ENCODE measurements at places on chromosomes 11 and 22.

GRCh38 chr11:73792584-73792983, 4.9 kb downstream of the MRPL48 start:
- no peak overlapping the region for H3K4me3 ChIP-seq
- H3K36me3 ChIP-seq = peaks cover 22% of the 10 kb centered on the region
- no peak for DNase-seq
- H3K27me3 ChIP-seq = no peaks in the 10 kb centered on the region

GRCh38 chr11:96227244-96227643, 115.8 kb downstream of the MAML2 start:
- peaks cover 45% of the 10 kb centered on the region for H3K4me1 ChIP-seq
- H3K27ac ChIP-seq = peak overlapping the region; percentile 26
- no peak overlapping the region for H3K4me3 ChIP-seq
- H3K36me3 ChIP-seq = peaks cover 6% of the 10 kb centered on the region

GRCh38 chr11:9962722-9963121, 298.8 kb downstream of the SWAP70 start:
- H3K4me1 ChIP-seq = no peaks in the 10 kb centered on the region
- peaks cover 3% of the 10 kb centered on the region for H3K36me3 ChIP-seq
- H3K27ac ChIP-seq = no peak overlapping the region

GRCh38 chr11:92540096-92540495, 315.5 kb downstream of the FAT3 start:
- no peaks in the 10 kb centered on the region for H3K36me3 ChIP-seq
- no peak overlapping the region for H3K27ac ChIP-seq
- H3K4me1 ChIP-seq = no peaks in the 10 kb centered on the region
- H3K4me3 ChIP-seq = no peak overlapping the region

- no peaks in the 10 kb centered on the region for H3K27me3 ChIP-seq
- H3K27ac ChIP-seq = no peak overlapping the region
- H3K36me3 ChIP-seq = no peaks in the 10 kb centered on the region
- H3K4me1 ChIP-seq = no peaks in the 10 kb centered on the region
- DNase-seq = no peak
Observed at GRCh38 chr11:39249566-39250365, 2209.7 kb downstream of the LRRC4C start.

DNA sequence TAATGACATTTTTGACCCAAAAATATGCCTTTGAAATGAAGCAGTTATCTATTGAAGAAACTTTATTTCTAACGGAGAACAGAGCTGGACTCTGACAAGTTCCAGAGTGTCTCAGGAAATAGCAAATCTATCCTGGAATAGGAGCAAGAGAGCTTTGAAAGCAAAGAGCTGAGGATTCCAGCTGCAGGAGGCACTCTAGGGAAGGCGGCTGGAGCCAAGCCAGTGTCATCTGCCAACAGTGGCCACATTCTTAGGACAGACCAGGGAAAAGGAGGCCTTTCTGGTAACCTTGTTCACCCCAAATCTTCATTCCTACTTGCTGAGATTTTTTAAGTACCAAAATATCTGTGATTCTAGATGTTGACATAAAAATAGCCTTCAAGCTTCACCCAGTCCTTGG, 493.5 kb upstream of the B3GAT1 start:
- no peak for DNase-seq
- H3K27me3 ChIP-seq = no peaks in the 10 kb centered on the region
- no peaks in the 10 kb centered on the region for H3K4me1 ChIP-seq
- H3K4me3 ChIP-seq = no peak overlapping the region

GRCh38 chr22:49561338-49561737, 266.3 kb downstream of the BRD1 start:
- no peak overlapping the region for H3K4me3 ChIP-seq
- no peak overlapping the region for H3K27ac ChIP-seq
- H3K27me3 ChIP-seq = no peaks in the 10 kb centered on the region
- H3K36me3 ChIP-seq = no peaks in the 10 kb centered on the region

- no peak overlapping the region for H3K4me3 ChIP-seq
- no peaks in the 10 kb centered on the region for H3K27me3 ChIP-seq
- H3K4me1 ChIP-seq = no peaks in the 10 kb centered on the region
- H3K27ac ChIP-seq = no peak overlapping the region
- H3K36me3 ChIP-seq = no peaks in the 10 kb centered on the region
Observed at GRCh38 chr22:49753276-49753890, 74.3 kb downstream of the BRD1 start.

DNA sequence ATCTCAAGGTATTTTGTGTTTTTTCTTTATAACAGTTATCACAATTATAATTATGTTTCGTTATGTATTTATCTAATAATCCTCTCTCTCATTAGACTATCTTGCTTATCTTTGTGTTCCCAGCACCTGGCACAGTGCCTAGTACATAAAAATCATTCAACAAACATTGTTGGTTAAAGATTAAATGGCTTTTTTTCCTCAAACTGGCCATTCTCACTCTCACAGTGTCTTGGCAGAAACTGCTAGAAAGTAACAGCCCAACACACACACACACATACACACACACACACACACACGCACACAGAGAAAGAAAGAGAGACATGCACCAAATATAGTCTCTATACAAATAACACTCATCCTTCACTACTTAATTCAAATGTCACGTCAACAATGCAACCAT, 36.8 kb downstream of the OR10A6 start:
- H3K4me3 ChIP-seq = no peak overlapping the region
- no peaks in the 10 kb centered on the region for H3K4me1 ChIP-seq
- H3K27me3 ChIP-seq = no peaks in the 10 kb centered on the region
- H3K27ac ChIP-seq = no peak overlapping the region

DNA sequence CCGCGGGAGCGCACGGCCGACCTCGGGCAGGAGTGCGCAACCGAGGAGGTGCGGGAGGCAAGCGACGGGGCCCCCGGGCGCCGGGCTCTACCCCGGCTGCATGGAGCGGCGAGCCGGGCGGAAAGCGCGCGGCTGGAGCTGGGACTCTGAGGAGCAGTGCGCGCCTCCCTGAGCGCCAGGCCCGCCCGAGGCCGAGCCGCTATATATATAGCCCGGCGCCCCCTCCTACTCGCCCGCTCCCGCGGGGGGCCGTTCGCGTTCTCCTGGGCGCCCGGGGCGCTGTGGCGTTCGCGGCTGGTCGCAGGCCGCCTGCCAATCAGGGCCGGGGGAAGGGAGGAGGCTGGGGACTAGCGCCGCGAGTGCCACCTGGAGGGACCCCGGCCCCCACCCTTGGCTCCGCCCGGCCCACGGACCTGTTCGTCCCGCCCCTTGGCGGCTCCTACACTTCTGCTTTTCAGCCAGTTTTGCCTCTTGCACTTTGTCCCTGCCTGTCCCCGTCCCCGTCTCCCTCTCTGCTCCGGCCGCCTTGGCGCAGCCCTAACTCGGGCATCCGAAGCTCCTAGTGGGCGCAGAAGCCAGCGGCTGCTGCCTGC, at the start of gene FGF4:
Gene FGF4 (minus strand): TSS at position 179 of the 593 bp plus-strand sequence. CDS start 257 bp downstream, outside the sequence.
- no peak for DNase-seq
- no peaks in the 10 kb centered on the region for H3K4me1 ChIP-seq
- H3K36me3 ChIP-seq = no peaks in the 10 kb centered on the region
- no peak within 1 kb of the TSS for H3K4me3 ChIP-seq
- H3K27ac ChIP-seq = no peak within 1 kb of the TSS

- no peaks in the 10 kb centered on the region for H3K27me3 ChIP-seq
- H3K36me3 ChIP-seq = no peaks in the 10 kb centered on the region
- no peak overlapping the region for H3K4me3 ChIP-seq
- no peaks in the 10 kb centered on the region for H3K4me1 ChIP-seq
- H3K27ac ChIP-seq = no peak overlapping the region
Observed at GRCh38 chr11:124662106-124662505, 11.4 kb downstream of the SIAE start.

GRCh38 chr11:62015615-62016014, 48.2 kb upstream of the FTH1 start:
- no peak overlapping the region for H3K4me3 ChIP-seq
- no peak for DNase-seq
- H3K36me3 ChIP-seq = no peaks in the 10 kb centered on the region

- DNase-seq = no peak
- no peaks in the 10 kb centered on the region for H3K4me1 ChIP-seq
- H3K27me3 ChIP-seq = no peaks in the 10 kb centered on the region
Observed at GRCh38 chr11:26105762-26106423, 226.0 kb upstream of the ANO3 start.

DNA sequence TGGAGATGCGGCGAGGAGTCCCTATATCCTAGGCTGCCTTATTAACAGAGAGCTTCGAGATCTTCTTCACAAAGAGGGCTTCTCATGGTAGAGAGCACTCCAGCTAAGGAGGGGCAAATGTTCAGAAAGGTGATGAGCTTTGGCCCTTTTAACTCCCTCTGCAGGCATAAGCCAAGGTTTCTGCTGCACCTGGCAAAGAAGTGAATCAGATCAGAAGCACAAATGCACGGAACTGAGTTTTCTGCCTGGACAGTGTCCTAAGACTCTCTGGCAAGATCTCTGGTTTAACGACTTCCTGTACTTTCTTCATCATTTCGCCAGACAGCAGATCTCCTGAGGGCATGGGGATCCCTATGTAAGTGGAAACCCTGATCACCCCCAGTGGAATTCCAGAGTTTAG, 37.2 kb downstream of the POU2AF3 start:
- DNase-seq = no peak
- H3K4me3 ChIP-seq = no peak overlapping the region
- H3K27me3 ChIP-seq = no peaks in the 10 kb centered on the region
- H3K4me1 ChIP-seq = no peaks in the 10 kb centered on the region
- no peaks in the 10 kb centered on the region for H3K36me3 ChIP-seq

GRCh38 chr22:45240810-45241631, at the start of gene KIAA0930:
Gene KIAA0930, minus strand, starts transcription at chr22:45240894. Its CDS starts 191 bp downstream, at chr22:45240703.
- H3K27me3 ChIP-seq = no peaks in the 10 kb centered on the region
- peak; percentile 75 for DNase-seq
- peaks cover 17% of the 10 kb centered on the region for H3K4me1 ChIP-seq
- H3K4me3 ChIP-seq = peak within 1 kb of the TSS; percentile 60
- H3K27ac ChIP-seq = peak within 1 kb of the TSS; percentile 66

DNA sequence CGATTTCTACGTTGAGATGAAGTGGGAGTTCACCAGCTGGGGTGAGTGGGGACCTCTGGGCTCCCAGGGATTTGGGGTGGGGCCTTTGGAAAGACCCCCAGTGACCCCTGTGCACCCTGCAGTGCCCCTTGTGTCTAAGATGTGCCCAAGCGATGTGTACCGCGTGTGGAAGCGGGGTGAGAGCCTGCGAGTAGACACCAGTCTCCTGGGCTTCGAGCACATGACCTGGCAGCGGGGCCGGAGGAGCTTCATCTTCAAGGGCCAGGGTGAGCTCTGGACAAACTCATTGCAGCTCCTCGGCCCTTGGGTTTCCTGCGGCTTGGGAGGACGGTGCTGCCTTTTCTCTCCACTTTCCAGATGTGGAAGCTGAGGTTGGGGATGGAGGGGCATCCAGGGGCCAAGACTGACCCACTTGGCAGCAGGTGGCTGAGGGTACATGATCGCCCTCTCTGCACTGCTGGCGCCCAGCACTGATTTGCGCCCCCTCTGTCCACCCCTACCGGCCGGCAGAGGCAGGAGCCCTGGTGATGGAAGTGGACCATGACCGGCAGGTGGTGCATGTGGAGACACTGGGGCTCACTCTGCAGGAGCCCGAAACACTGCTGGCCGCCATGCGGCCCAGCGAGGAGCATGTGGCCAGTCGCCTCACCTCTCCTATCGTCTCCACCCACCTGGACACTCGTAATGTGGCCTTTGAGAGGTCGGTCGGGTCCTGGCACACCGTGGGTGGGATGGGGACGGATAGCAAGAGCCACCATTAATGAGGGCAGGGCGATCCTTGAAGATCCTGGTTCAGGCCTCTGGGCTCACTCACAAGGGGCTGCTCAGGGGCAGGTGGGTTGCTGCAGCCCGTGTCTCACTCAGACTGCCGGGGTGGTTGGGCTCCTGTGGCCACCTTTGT, 2.6 kb downstream of the ANKRD13D start:
- DNase-seq = no peak
- H3K4me3 ChIP-seq = no peak overlapping the region
- peaks cover 47% of the 10 kb centered on the region for H3K4me1 ChIP-seq
- H3K36me3 ChIP-seq = peaks cover 8% of the 10 kb centered on the region
- peak overlapping the region; percentile 35 for H3K27ac ChIP-seq

DNA sequence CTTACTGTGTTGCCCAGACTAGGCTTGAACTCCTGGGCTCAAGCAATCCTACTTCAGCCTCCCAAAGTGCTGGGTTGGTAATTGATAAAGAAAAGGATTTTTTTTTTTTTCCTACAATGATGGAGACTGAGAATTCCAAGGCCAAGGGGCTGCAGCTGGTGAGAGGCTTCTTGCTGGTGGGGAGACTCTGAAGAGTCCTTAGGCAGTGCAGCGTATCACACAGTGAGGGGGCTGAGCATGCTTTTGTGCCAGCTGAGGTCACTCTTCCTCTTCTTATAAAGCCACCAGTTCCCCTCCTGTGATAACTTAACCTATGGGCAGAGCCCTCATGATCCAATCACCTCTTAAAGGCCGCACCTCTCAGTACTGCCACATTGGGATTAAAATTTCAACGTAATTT, 28.2 kb upstream of the CCDC81 start:
- no peaks in the 10 kb centered on the region for H3K4me1 ChIP-seq
- DNase-seq = no peak
- H3K27ac ChIP-seq = no peak overlapping the region

- no peaks in the 10 kb centered on the region for H3K4me1 ChIP-seq
- H3K27ac ChIP-seq = no peak overlapping the region
- no peaks in the 10 kb centered on the region for H3K27me3 ChIP-seq
- no peak for DNase-seq
- H3K4me3 ChIP-seq = no peak overlapping the region
- no peaks in the 10 kb centered on the region for H3K36me3 ChIP-seq
Observed at GRCh38 chr11:130127509-130127908, 32.1 kb upstream of the ST14 start.

GRCh38 chr11:63609536-63609935, 4.7 kb downstream of the PLAAT3 start:
- H3K36me3 ChIP-seq = no peaks in the 10 kb centered on the region
- H3K27ac ChIP-seq = no peak overlapping the region
- no peaks in the 10 kb centered on the region for H3K27me3 ChIP-seq
- H3K4me3 ChIP-seq = no peak overlapping the region

- no peaks in the 10 kb centered on the region for H3K27me3 ChIP-seq
- H3K36me3 ChIP-seq = no peaks in the 10 kb centered on the region
- H3K4me3 ChIP-seq = no peak overlapping the region
- H3K4me1 ChIP-seq = no peaks in the 10 kb centered on the region
- no peak for DNase-seq
- H3K27ac ChIP-seq = no peak overlapping the region
Observed at GRCh38 chr11:23590596-23591308, 730.5 kb upstream of the CCDC179 start.

GRCh38 chr22:28773461-28773867, 969 bp downstream of the CCDC117 start:
- DNase-seq = no peak
- H3K4me3 ChIP-seq = peak overlapping the region; percentile 75
- H3K27ac ChIP-seq = peak overlapping the region; percentile 91
- H3K4me1 ChIP-seq = peaks cover 17% of the 10 kb centered on the region

GRCh38 chr11:35178067-35178805, 39.3 kb downstream of the CD44 start:
- peaks cover 85% of the 10 kb centered on the region for H3K4me1 ChIP-seq
- peak overlapping the region; percentile 65 for H3K27ac ChIP-seq
- H3K27me3 ChIP-seq = no peaks in the 10 kb centered on the region
- peak overlapping the region; percentile 30 for H3K4me3 ChIP-seq
- H3K36me3 ChIP-seq = peaks cover 50% of the 10 kb centered on the region
- DNase-seq = no peak

Measured in naive thymus-derived CD4-positive, alpha-beta T cell (primary cell).